Fibroblast of pulmonary artery (primary cell): ENCODE measurements at places on chromosomes 3 and 15.

- no peak for DNase-seq
Measured at GRCh38 chr15:77350792-77351191, 69.1 kb downstream of the PEAK1 start.

- no peak for DNase-seq
Measured at GRCh38 chr15:69016021-69016595, 1.6 kb downstream of the NOX5 start.

- DNase-seq = no peak
Measured at GRCh38 chr15:31516440-31516839, 189.8 kb downstream of the KLF13 start.

DNA sequence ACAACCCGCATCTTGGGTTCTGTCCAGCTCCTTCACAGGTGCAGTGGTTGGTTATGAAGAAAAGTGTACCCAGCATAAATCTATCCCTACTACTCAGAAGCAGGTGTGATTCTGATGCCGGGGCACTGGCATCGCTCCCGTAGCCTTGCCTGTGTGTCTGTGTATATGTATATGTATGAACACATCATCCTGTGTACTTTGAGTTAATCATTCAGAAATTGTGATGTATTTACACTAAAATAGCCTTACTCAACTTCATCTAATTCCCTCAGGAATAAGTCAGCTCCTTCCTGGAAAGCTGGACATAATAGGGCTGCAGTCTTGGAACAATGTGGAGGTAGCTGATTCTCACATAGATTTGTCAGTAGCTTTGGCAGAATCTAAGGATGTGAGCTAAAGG is 6.7 kb upstream of the ZBED2 start:
- no peak for DNase-seq

DNA sequence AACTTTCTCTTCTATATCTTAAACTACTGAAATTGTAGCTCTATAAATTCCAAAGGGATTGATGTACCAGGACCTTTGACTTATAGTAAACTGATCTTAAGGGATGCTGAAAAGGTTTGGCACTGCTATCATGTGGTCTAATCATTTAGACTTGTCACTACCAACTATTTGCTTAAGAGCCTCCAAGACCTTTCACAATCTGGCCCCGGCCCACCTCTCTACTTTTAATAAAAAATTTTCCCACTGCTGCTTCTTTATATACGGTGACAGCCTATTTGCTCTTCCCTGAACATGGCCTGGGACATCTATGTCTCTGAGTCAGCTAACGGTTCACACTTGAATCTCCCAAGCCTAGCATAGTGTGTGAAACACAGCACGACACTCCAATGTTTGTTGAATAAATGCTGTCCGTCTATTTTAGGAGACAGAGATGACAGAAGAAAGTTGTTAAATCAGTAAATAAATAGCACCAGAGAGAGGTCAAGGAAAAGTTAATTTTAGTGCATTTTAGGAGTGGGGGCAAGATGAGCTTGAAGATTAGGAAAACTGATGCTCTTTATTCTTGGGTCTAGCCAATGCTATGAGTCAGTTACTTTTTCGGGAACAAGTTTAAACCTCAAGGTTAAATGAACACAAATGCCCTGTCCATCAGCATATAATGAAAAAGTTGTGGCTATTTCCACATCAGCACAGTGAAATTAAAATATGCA is 212.9 kb downstream of the TIGIT start:
- peak; percentile 14 for DNase-seq

DNA sequence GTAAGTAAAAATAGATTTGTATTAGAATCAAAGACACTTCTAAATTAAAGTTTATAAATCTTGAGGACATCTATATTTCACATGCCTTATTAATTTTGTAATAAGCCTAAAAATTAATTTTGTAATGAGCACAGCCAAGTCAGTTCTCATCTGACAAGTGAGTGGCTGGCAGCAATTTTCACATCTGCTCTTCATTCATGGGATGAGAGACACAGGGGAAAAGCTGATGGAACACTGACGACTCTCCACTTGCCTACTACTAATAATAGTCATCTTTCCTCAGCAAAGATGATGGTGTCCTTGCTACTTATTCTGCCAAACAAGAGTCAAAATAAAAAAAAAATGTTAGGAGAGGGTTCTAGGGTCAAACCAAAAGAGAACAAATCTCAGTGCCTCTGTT is 14.4 kb upstream of the CMSS1 start:
- no peak for DNase-seq

- DNase-seq = no peak
Measured at GRCh38 chr3:11737742-11738141, 94.0 kb upstream of the VGLL4 start.

GRCh38 chr3:188106006-188106405 is 48.0 kb upstream of the LPP start:
- no peak for DNase-seq

DNA sequence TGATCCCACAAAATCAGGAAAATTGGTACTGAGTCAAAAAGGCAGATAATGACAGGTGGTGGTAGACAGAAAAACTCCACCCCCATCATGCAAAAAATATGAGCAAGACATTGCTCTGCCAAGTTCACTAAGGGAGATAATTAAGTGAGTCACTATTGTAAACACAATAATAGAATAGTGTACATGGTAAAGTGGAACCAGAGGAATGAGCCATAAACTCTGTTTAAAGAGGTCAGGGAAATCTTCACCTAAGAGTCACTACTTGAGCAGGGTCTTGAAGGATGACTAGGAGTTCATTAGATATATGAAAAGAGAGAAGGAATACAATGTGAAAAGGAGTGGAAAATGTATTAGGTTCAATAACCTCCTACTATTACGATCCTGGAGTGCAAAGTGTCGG is 213.4 kb upstream of the PEX5L start:
- DNase-seq = no peak

GRCh38 chr15:31062911-31063310 is 38.6 kb downstream of the TRPM1 start:
- no peak for DNase-seq

DNA sequence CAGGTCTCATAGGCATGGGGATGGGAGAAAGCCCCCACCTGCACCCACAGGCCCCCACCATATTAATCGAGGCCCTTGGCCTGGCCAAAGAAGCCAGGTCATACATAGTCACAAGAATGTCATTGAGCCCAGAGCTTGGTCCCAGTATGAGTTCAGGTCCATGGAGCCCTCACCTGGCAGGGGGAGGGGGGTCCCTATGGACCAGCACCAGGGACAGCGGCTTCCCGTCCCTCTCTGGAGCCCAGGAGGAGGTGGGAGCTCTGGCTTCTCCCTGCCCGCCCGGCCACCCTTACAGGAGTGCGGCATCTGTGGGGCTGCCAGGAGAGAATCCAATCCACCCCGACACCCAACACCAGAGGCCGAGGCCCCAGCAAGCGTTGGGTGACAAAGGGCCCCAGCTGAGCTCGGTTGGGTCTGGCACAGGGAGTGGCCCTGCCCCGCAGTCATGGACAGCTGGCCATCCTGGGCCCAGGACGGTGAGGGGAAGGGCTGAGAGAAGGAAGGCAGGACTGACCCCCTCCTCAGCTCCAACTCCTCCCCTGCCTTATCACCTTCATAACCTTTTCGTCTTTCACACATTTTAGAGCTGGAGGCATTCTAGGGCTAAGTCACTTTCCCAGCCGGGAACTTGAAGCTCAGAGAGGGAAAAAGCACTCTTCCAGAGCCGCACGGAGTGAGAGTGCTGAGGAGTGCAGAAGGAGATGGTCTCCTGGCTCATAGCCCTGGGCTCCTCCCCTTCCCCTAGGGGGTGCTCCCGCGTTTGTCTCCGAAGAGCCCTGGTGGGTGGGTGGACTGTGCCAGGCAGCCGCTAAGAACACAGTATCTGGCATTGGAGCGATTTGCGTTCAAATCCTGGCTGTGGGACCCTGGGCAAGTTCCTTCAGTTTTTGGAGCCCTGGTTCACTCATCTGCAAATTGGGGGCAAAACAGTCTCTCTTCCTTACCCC is 54.6 kb downstream of the ATP2B2 start:
- no peak for DNase-seq

- peak; percentile 56 for DNase-seq
Measured at GRCh38 chr3:22982981-22983587, 220.0 kb upstream of the UBE2E2 start.

DNA sequence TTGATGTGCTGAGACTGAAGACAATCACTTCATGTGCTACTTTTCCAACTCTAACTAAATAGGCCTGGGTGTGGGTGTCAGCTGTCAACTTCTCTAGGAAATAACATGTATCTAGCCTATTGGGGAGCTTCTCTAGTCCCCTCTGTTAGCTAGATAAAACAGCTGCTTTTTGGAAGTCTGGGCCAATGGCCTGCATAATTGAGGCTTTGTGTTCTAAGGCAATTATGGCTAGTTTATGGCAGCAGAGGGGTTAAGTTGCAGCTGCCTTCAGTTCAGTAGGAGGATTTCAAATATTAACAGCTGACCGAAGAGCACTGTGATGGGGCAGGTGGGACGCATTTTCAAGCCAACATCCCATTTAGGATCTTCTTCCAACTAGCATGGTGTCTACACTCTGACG is 6.4 kb downstream of the COL8A1 start:
- DNase-seq = no peak

DNA sequence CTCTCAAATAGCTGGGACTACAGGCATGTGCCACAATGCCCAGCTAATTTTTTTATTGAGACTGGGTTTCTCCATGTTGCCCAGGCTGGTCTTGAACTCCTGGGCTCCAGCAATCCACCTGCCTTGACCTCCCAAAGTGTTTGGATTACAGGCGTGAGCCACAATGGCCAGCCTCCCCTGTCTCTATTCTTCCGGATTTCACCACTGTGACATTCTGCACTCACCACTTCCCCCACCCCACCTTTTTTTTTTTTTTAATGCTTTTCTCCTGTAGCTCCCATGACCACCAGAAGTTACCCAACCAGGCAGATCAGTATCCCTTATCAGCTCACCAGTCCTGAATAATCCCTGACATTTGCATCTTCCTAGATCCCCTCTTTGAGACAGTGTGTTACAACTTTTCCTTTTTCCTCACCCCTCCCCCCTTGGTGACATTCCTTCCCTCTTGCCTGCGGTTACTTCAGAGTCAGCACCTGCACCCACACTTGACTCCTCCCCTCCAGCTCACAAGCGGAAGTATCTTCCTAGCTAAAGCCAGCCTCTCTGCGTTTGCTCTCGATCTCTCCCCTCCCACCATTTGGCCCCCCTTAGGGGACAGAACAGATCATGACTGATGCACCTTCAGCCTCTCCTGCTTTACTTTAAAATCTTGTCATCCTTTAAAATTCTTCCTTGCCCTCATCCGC is 13.5 kb upstream of the ZNF592 start:
- no peak for DNase-seq

DNA sequence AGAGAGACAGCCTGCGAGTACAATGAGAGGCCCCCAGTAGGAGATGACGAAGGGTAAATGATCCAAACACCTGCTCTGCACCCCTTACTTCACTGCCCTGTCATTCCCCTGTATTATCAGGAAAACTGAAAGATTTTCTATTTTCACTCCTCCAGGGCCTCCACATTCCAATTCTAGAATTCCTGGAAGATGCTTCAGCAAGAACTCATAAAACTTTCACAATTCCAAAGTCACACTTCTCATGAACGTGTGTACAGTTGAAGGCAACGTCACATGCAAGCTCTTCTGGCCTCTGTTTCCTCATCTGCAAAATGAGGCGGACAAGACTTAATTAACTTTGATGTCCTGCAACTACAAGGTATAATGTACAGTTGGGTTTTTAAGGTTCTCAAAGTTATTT is 62.8 kb upstream of the SPATA12 start:
- DNase-seq = peak; percentile 64

- no peak for DNase-seq
Measured at GRCh38 chr3:5295191-5295690, 107.7 kb downstream of the EDEM1 start.

GRCh38 chr15:55742498-55742926 is 440 bp downstream of the PRTG start:
- peak; percentile 27 for DNase-seq

- DNase-seq = peak; percentile 27
Measured at GRCh38 chr3:55203006-55203405, 275.1 kb upstream of the LRTM1 start.

DNA sequence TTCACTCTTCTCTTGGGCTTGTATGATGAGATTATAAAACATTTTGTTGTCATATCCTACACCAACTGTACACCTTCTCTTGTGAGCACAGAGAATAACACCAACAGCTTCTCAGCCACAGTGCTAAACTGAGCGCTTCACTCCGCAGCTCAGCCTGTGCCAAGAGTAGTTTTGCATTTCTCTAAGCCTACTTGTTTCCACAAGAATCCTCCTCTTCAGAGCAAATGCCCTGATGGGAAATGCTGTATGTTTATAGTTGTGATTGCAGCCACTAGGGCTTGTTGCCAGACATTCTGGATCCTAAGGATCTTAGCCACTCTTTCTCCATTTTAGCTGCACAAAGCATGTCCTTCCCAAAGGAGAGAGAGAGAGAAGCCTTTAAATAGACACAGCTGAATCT is 138.8 kb upstream of the PLXND1 start:
- peak; percentile 46 for DNase-seq

DNA sequence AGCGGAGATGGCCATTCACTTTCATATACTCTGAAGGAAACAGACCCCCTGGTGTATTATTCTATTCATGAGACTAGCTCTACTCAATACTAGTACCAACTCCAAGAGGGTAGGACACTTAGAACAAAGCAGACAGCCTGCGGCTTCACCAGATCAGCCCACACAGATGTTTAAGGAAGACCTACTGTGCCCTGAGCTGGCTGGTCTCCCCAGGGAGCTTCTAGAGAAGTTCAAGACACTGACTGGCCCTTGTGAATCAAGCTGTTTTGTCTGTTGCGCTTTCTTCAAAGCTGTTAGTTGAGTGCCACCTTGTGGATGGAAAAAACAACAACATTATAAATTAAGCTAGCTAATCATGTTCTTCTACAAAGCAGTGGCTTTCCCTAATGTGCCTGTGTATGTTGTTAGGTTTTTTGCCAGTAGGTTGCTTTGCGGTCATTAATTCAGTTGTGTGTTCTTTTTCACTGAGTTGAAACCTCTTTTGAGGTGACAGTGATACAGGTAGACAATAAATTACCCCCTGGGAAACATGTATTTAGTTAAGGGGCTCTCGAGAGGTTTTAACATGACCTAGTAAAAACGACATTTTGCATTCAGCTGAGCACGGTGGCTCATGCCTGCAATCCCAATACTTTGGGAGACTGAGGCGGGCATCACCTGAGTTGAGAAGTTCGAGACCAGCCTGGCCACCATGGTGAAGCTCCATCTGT is 64.2 kb upstream of the MYZAP start:
- DNase-seq = peak; percentile 92

DNA sequence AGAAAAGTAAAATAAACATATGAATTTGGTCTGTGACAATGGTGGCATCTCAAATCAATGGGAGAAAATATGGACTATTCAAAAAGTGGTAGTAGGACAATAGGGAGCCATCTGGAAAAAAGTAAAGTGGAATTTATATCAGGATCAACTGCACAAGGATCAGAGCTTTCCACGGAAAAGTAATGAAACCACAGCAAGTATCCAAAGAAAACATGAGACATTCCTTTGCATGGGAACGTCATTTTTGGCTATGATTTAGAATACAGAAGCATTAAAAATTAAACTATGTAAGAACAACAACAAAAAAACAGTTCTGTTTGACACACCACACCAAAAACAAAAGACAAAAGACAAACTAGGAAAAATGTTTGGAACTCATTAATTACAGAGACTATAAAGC is 18.7 kb downstream of the CRBN start:
- DNase-seq = no peak
